ENCODE measurements at places on chromosomes 6 and 20. TPM values are rescaled to one million over a fixed set of nuclear protein-coding genes. Genes with fewer than 3 reads are reported as not detected.

The AIF1 gene
- 5.0 TPM for total RNA-seq

The POPDC3 gene
- 0.24 TPM for total RNA-seq

The MDFI gene
- total RNA-seq = 1.1 TPM

The OR10C1 gene
- total RNA-seq = not detected

Data from colonic mucosa (tissue), 4 donors.